ENCODE measurements at places on chromosomes 16 and 17. TPM values are rescaled to one million over a fixed set of nuclear protein-coding genes. Genes with fewer than 3 reads are reported as not detected.
A peak's percentile ranks its signal among the peaks of the same experiment; 100 is the strongest.

Gene RND2
- 0.35 TPM for total RNA-seq

Gene GCGR
- not detected for total RNA-seq

GRCh38 chr17:28997806-28998205, 8.0 kb downstream of the SEZ6 start:
- no peak for DNase-seq
- no peaks in the 10 kb centered on the region for H3K4me1 ChIP-seq
- H3K27ac ChIP-seq, result no peak overlapping the region
- peaks cover 61% of the 10 kb centered on the region for H3K27me3 ChIP-seq

GRCh38 chr17:260944-261343, 79.5 kb upstream of the DOC2B start:
- DNase-seq, result no peak
- peaks cover 5% of the 10 kb centered on the region for H3K36me3 ChIP-seq
- H3K27me3 ChIP-seq, result peaks cover 2% of the 10 kb centered on the region

DNA sequence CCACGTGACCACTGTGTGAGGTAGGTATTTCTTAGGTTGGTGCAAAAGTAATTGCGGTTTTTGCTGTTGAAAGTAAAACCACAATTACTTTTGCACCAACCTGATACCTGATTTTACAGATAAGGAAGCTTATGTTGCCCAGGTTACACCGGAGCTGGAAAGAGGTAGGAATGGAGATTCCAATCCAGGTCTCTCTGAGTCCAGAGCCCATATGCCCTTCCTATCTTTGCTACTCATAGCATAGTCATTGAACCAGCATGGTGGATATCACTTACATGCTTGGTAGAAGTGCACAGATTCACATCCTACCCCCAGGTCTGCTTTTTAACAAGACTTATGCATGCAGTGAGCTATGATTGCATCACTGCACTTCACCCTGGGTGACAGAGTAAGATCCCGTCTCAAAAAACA, 61.8 kb downstream of the ARSG start:
- H3K36me3 ChIP-seq, result no peaks in the 10 kb centered on the region
- no peak overlapping the region for H3K4me3 ChIP-seq
- DNase-seq, result no peak
- H3K27ac ChIP-seq, result no peak overlapping the region
- H3K27me3 ChIP-seq, result no peaks in the 10 kb centered on the region

DNA sequence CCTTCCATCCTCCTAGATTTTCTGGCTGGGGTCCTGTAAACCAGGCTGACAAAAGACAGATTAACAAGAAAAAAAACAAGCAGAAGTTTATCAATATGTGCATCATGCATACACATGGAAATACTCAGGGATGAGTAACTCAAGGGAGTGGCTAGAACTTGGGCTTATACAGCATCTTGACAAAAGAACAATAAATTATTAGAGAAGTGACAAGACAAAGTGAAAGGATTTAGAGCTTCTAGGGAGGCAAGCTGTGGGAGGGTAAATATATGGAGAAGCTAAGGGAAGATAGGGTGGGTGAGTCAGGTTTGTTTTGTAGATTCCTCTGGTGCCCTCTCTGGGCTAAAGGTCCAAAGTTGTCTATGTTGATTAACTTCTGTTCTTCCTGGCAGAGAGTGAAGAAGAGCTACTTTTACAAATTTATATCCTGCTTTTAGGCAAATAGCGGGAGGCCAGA, 48.0 kb upstream of the NDRG4 start:
- H3K4me3 ChIP-seq, result no peak overlapping the region
- H3K27ac ChIP-seq, result no peak overlapping the region
- H3K36me3 ChIP-seq, result no peaks in the 10 kb centered on the region

Gene SULT1A2
- total RNA-seq, result 0.58 TPM

DNA sequence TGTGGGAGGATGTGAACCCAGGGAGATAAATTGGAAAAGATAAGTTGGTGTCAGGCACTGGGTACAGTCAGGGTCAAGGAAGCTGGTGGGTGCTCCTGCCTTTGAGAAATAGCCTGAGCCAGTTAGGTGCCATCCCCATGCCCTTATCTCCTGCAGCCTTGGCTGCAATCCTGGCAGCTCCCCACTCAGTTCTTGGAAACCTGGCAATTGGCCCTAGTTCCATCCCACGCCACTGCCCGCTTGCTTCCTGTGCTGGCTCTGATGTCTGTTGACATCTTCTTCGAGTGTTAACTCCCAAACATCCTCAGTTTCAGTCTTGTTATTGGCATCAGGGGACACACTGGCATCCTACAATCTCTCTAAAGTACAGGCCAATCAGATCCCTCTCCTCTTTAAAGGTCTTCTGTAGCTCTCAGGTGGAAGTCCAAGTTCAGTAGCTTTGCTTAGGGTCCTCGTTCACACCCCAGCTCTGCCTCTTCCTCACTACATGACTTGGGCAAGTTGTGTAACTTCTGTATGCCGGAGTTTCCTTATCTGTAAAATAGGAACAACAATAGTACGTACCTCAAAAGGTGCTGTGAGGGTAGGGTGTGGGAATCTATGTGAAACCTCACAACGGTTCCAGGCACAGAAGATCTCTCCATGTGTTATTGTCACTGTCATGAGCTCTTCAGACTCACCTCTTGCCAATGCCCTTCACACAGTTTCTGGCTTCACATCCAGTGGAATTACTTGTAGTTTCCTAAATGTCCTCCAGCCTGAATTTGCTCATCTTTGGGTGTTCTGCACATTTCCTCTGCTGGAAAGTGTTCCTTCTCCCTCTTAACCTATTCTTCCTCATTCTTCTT, 13.5 kb upstream of the PRKAR1A start:
- H3K36me3 ChIP-seq, result no peaks in the 10 kb centered on the region
- H3K27me3 ChIP-seq, result no peaks in the 10 kb centered on the region
- no peak overlapping the region for H3K27ac ChIP-seq
- H3K4me1 ChIP-seq, result peaks cover 3% of the 10 kb centered on the region

Gene CBFA2T3
- total RNA-seq, result 3.8 TPM

- H3K4me1 ChIP-seq, result no peaks in the 10 kb centered on the region
- H3K27ac ChIP-seq, result no peak overlapping the region
- DNase-seq, result no peak
- peaks cover 2% of the 10 kb centered on the region for H3K27me3 ChIP-seq
These were observed 205.9 kb upstream of the ASIC2 start for GRCh38 chr17:33499040-33499439.

DNA sequence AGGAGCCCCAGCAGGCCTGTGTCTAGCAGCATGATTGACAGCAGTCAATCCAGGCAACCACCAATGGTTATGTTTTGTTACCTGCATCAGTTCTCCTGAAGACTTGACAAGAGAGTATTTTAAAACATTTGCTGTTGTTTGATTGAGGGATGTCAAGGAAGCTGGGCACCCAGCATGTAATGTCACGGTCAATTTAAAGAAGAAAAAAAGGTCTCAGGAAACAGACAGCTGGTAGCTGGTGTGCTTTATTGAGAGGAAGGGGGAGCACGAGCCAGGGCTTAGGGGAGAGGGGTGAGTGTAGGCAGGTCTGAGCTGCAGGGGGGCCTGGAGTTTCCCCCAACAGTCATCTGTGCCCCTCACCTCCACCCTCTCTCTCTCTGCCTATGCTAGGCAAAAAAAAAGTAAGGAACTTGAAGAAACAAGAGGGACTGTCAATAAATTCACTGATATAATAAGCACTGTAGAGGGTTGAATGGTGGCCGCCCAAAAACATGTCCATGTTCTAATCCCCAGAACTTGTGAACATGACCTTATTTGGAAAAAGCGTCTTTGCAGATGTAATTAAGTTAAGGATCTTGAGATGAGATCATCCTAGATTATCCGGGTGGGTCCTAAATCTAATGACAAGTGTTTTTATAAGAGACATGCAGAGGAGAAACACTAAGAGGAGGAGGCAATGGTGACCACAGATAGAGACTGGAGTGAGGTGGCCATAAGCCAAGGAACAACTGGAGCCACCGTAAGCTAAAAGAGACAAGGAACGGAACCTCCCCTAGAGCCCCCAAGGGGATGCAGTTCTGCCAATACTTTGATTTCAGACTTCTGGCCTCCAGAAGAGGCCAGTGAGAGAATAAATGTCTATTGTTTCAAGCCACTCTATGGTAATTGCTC, 14.5 kb downstream of the TSPOAP1 start:
- H3K27ac ChIP-seq, result no peak overlapping the region
- H3K36me3 ChIP-seq, result no peaks in the 10 kb centered on the region
- H3K4me3 ChIP-seq, result no peak overlapping the region
- no peaks in the 10 kb centered on the region for H3K4me1 ChIP-seq

Gene GSDMA
- 0.22 TPM for total RNA-seq

Gene CCL15
- not detected for total RNA-seq

GRCh38 chr16:50296807-50297206, 30.5 kb downstream of the ADCY7 start:
- H3K27ac ChIP-seq, result no peak overlapping the region
- no peak for DNase-seq
- no peak overlapping the region for H3K4me3 ChIP-seq
- H3K27me3 ChIP-seq, result no peaks in the 10 kb centered on the region
- H3K36me3 ChIP-seq, result peaks cover 3% of the 10 kb centered on the region
- peaks cover 17% of the 10 kb centered on the region for H3K4me1 ChIP-seq

DNA sequence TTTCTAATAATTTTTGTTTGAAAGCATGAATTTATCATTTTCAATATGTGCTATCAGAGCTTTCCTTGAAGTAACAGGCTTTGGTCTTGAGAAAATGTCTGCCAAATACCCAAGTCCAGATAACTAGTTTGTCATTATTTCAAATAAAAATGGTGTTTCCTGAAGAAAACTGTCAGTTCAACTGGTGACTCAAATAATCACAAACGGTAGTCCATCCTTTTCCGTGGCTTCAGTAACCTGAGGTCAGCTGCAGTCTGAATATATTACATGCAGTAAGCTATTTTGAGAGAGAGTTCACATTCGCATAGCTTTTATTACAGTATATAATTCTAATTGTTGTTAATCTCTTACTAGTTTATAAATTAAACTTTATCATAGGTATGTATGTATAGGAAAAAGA, 9.3 kb downstream of the SAP30BP start:
- no peaks in the 10 kb centered on the region for H3K27me3 ChIP-seq
- peaks cover 3% of the 10 kb centered on the region for H3K4me1 ChIP-seq
- no peak overlapping the region for H3K27ac ChIP-seq
- no peak for DNase-seq
- H3K36me3 ChIP-seq, result peaks cover 56% of the 10 kb centered on the region

- DNase-seq, result no peak
- H3K27me3 ChIP-seq, result peaks cover 51% of the 10 kb centered on the region
- H3K36me3 ChIP-seq, result peaks cover 4% of the 10 kb centered on the region
- H3K4me1 ChIP-seq, result peaks cover 97% of the 10 kb centered on the region
- peak overlapping the region; percentile 29 for H3K27ac ChIP-seq
These were observed 4.2 kb downstream of the CORO6 start for GRCh38 chr17:29618272-29619065.

GRCh38 chr17:33112763-33113162, 121.1 kb downstream of the SPACA3 start:
- no peaks in the 10 kb centered on the region for H3K36me3 ChIP-seq
- H3K4me1 ChIP-seq, result peaks cover 31% of the 10 kb centered on the region
- peak overlapping the region; percentile 3 for H3K27ac ChIP-seq

- H3K4me1 ChIP-seq, result peaks cover 15% of the 10 kb centered on the region
- no peak overlapping the region for H3K27ac ChIP-seq
- H3K27me3 ChIP-seq, result no peaks in the 10 kb centered on the region
- H3K36me3 ChIP-seq, result no peaks in the 10 kb centered on the region
- no peak for DNase-seq
- H3K4me3 ChIP-seq, result no peak overlapping the region
These were observed 31.1 kb upstream of the HELZ start for GRCh38 chr17:67276075-67276474.

Gene CCL18
- not detected for total RNA-seq

DNA sequence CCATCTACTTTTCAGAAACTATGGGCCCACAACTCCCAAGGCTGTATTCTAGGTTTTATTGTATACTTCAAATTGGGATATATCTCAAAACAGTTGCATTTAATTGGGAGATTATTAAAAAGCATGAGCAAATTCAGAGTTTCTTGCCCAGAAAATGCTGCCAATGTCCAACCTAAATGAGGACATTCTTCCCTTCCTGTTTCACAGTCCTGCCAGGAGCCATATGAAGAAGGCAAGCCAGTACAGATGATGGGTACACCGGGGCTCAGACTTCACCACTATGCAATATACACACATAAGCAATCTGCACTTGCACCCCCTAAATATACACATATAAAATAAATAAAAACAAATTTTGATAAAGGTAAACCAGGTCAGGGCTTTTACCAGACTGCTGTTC, 34.0 kb upstream of the CBLN1 start:
- no peak for DNase-seq
- no peak overlapping the region for H3K4me3 ChIP-seq
- H3K4me1 ChIP-seq, result no peaks in the 10 kb centered on the region

- H3K4me3 ChIP-seq, result no peak overlapping the region
- no peak for DNase-seq
- H3K36me3 ChIP-seq, result no peaks in the 10 kb centered on the region
- peaks cover 8% of the 10 kb centered on the region for H3K4me1 ChIP-seq
- H3K27ac ChIP-seq, result no peak overlapping the region
- H3K27me3 ChIP-seq, result no peaks in the 10 kb centered on the region
These were observed 33.4 kb upstream of the ZNF469 start for GRCh38 chr16:88349153-88349902.

Gene SPNS3
- total RNA-seq, result 0.44 TPM

GRCh38 chr17:5122586-5123342, 6.9 kb downstream of the USP6 start:
- peak overlapping the region; percentile 55 for H3K4me3 ChIP-seq
- no peaks in the 10 kb centered on the region for H3K36me3 ChIP-seq
- H3K27me3 ChIP-seq, result peaks cover 11% of the 10 kb centered on the region

GRCh38 chr16:58012481-58012880, 11.3 kb downstream of the USB1 start:
- H3K4me3 ChIP-seq, result no peak overlapping the region
- H3K36me3 ChIP-seq, result peaks cover 19% of the 10 kb centered on the region
- DNase-seq, result no peak
- H3K27ac ChIP-seq, result no peak overlapping the region

DNA sequence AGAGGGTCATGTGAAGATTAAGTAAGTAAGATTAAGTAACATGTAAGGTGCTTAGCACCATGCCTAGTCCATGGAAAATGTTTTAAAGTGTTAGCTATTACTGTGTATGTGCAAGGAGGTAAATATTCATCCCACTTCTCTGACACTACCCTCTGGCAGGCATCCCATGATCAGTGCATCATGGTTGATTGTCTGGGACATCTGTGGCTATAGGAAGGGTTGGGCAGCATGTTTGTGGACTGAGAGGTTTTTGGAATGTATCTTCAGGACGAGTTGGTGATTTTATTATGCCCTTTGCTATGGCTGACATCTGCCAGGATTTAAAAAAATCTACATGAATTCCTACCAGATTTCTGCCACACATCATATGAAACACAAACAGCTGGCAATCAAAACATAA, 6.5 kb upstream of the TAOK1 start:
- DNase-seq, result no peak
- H3K4me1 ChIP-seq, result no peaks in the 10 kb centered on the region
- H3K4me3 ChIP-seq, result no peak overlapping the region
- H3K36me3 ChIP-seq, result no peaks in the 10 kb centered on the region
- H3K27ac ChIP-seq, result no peak overlapping the region

Gene ERAL1
- total RNA-seq, result 18.7 TPM
